Cardiac septum (tissue), 1 donor: ENCODE measurements at places on chromosomes 4 and X. TPM values are rescaled to one million over a fixed set of nuclear protein-coding genes. Genes with fewer than 3 reads are reported as not detected.

DNA sequence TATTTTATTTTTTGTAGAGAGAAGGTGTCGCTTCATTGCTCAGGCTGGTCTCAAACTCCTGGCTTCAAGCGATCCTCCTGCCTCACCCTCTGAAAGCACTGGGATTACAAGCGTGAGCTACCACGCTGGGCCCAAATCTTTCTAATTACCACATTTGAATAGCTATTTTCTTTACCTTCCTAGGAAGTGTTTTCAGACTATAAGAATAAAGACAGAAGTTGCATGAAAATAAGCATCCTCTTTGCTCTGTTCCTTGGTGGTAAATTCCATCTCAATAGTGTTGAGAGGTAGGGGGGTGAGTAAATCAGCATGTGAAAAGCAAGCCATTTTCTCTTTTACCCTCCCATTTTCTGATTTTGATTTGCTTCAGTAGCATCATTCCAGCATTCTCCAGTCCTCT is 122.4 kb downstream of the LARP7 start:
- DNase-seq: no peak

- DNase-seq: no peak
These were observed 288.5 kb downstream of the USP46 start for GRCh38 chr4:52370576-52370975.

DNA sequence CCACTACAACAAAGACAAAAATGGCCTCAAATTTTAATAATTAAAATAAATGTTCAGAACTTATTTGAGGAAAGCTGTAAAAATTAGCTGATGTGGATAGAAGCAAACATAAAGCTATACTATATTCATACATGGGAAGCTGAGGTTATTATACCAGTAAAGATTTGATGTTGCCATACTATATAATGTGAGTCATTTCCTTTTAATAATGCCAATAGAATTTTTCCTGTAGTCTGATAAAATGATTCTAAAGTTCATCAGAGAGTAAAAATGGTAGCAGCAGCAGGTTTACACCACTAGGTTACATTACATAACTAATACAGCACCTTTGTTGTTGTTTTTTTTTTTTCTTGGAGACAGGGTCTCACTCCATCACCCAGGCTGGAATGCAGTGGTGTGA is 45.5 kb upstream of the CYP2U1 start:
- DNase-seq: no peak

DNA sequence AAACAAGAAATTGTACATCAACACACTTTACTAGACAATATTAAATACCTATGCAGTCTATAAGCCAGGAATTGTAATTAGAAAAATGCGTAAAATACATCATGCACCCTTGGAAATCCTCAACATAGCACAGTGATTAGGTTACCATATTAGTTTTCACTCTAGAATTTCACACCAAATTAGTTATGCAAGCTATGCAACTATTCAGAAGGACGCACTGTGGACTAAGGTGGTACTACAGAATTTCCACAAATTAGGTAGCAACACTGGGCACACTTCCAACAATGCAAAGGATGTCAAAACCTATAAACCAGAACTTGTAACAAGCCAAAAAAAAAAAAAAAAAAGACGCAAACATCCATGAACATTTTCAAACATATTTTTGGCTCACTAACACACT is 71.1 kb upstream of the ZCCHC13 start:
- no peak for DNase-seq

DNA sequence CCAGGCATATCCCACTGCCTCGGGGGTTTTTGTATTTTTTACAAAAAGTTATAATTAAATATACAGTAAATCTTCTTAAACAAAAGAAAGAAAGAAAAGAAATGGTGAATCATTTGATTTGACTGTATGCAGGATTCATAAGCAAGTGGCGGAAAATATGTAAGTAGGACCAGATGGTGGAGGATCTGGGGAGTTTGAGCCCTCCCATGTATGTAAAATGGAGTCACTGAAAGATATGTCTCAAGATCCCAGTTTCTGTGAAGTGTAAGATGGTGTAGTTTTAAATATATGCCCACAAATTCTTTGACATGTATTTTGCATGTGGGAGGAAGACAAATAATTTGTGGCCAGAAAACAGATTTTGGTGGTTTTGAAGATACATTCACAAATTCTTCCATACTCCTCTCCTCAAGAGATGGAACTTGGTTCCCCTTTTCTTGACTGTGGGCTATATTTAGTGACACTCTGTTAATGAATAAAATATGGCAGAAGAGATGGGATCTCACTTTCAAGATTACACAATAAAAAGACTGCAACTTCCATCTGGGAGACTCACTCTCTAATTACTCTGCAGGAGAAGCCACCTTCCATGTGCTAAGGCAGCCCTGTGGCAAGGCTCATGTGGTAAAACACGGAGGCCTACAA is 133.6 kb upstream of the S100G start:
- no peak for DNase-seq

DNA sequence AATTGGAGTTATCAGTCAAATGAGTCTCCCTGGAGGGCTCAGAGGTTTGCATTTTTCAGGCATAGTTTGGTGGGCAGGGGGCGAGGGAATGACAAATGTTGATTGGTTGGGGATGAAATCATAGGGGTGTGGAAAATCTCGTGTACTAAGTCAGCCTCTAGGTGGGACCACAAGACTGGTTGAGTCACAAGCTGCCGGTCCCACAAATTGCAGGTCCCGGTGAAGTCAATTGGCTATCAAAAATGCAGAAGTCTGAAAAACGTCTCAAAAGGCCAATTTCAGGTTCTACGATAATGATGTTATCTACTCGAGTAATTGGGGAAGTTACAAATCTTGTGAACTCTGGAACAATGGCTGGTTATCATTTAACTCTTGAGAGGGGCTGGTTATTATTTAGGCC is 98.8 kb upstream of the DHX15 start:
- no peak for DNase-seq

- no peak for DNase-seq
These were observed 270.9 kb downstream of the SPRY1 start for GRCh38 chr4:123667496-123667895.

- DNase-seq: no peak
These were observed 44.4 kb downstream of the PDHA1 start for GRCh38 chrX:19388064-19388679.

DNA sequence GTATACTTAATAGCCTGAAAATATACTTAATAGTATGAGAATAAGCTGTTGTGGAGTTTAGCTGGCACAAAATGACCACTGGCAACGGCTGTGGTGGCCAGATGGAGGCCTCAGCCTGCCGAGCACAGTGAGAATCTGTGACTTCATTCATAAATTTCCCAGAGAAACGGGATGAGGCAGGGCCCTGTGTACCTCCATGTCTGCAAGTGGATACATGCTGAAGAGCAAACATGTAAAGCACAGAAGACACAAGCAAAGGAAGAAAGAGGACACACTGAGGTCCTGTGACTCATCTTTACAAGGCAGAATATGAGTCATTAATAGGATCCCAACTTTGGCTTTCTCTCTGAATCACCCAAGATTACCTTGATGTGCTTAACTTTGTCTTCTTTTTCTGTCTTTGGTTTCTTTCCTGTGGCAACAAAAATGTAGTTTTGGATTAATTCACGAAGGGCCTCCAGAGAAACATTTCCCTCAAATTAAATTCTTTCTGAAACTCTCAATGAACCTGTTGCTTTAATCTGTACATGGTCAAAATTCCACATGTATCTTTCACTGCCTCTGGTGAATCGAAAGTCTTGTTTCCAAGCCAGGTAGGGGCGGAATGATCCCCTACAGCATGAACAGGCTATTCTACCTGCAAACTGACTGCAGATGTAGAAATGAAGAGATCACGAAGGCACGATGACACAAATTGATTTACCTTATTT is 56.4 kb downstream of the IRF2 start:
- no peak for DNase-seq

DNA sequence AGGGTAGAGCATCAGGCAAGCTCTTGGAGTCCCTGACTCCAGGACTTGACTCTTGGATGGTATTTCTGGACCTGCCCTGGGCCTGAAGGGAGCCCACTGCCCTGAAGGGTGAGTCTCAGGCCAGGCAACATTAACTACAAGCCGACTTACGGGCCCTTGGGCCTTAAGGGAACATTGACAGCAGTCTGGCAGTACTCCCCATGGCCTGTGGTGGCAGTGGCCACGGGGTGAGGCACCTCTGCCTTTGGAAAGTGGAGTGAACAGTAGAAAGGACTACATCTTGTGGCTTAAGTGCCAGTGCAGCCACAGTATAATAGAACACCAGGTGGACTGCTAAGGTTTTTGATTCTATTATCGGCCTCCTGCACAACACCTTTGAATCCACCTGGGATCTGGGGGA is 36.3 kb downstream of the SH3BGRL start:
- DNase-seq: no peak

DNA sequence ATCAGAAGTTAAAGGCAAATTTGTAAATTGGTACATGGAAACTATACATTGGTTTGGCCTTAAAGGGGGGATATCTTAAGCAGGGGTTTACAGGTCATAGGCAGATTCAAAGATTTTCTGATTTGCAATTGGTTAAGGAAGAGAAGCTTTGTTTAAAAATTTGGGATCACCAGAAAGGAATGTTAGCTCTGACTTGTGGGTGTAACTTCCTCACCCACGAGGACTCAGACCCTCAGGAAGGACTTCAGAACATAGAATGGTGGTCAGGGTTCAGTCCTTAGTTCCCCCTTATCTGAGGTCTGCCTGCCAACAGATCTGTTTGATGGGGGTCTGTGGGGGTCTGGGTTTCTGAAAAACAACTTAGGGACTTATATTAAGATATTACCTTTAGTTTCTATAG is 427.4 kb upstream of the DIPK2B start:
- no peak for DNase-seq

DNA sequence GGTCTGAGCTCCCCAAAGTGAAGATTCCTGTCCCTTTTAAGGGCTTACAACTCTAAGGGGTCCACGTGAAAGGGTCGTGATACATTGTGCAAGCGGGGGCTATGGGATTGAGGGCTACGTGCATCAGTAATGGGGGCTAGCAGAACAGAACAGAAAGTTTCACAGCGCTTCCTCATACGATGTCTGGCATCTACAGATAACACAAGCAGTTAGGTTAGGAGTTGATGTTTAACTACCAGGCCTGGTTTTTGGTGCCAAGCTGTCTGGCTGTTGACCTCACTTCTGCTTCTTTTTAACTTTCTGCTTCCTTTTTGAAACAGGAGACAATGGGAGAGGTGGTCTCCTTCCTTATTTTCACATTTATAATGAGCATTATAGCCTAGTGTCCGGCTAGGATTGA is 368.6 kb upstream of the CXorf51A start:
- no peak for DNase-seq

COX7B2 gene
- total RNA-seq: not detected

HAUS7 gene
- total RNA-seq: 13.4 TPM

TMEM175 gene
- 22.7 TPM for total RNA-seq

CCDC160 gene
- not detected for total RNA-seq

ANK2 gene
- 208 TPM for total RNA-seq

P2RY8 gene
- total RNA-seq: 1.5 TPM

PCYT1B gene
- 0.27 TPM for total RNA-seq
